Islet precursor cell (in vitro differentiated cells): ENCODE measurements at places on chromosomes 13 and 19.

DNA sequence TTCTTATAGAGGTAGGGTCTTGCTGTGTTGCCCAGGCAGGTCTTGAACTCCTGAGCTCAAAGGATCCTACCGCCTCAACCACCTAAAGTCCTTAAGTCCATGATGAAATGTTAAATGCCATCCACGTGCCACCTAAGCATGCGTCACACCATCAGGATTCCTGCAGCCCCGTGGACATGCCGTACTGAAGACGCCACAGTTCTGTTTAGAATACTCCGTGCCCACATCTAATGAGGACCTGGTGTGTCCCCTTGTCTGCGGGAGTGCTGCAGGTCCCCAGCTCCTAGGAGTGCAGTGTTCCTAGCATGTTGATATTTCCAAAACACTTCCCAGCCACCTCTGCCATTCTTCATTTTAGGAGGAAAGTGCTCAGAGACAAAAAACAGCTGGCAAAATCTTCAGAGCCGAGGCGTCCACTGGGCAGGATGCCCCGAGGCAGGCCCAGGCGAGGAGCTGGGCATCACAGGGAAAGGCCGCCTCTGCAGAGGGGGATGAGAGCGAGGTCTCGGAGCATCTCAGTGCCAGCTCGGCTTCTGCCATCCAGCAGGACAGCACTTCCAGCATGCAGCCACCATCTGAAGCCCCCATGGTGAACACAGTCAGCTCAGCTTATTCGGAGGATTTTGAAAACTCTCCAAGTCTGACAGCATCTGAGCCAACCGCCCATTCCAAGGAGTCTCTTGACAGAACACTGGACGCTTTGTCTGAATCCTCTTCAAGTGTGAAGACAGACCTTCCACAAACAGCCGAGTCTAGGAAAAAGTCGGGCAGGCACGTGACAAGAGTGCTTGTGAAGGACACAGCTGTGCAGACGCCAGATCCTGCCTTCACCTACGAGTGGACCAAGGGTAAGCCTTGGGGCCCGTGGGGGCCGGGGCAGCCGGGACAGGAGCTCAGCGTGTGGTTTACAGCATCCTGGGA, 13.2 kb downstream of the C19orf44 start:
- no peak for DNase-seq

GRCh38 chr13:104181526-104182231, 1115.5 kb upstream of the SLC10A2 start:
- DNase-seq: no peak

DNA sequence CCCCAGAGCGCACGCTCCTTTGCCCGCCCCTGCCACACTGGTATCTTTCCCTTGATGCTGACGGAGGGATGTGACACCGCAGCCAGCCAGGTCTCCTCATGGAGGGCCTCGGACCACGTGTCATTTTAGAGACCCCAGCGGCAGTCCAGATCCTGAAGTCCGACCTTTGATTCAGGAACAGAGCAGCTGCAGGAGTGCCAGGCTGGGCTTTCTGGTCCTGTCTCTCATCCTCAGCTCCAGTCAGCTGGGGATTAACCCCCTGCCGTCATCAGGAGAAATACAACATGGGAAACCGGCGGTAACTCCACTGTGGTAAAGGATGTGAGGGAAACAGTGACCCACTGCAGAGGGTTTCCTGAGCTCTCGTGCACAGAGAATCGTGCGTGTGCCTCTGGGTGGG, 140.6 kb downstream of the SIPA1L3 start:
- DNase-seq: no peak

DNA sequence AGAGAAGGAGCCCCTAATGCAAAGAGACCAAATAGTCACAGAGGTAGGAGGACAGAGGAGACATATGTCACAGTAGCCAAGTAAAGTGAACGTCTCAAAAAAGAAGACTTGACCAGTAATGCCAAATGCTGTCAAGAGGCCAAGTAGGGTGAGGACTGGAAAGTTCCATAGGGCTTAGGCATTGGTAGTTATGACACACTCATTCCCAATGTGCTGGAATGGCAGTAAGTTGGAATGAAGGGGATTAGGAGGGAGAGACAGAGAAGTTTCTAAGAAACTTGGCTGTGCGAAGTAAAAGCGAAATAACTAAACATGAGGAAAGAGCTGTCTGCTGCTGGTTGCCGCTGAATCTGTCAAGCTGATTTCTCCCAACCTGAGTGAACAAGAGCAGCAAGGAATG, 14.9 kb upstream of the FRY start:
- no peak for DNase-seq

GRCh38 chr19:38385057-38385803, 2.6 kb downstream of the GGN start:
- no peak for DNase-seq

GRCh38 chr13:20129076-20129475, 31.8 kb downstream of the GJA3 start:
- DNase-seq: peak; percentile 32

DNA sequence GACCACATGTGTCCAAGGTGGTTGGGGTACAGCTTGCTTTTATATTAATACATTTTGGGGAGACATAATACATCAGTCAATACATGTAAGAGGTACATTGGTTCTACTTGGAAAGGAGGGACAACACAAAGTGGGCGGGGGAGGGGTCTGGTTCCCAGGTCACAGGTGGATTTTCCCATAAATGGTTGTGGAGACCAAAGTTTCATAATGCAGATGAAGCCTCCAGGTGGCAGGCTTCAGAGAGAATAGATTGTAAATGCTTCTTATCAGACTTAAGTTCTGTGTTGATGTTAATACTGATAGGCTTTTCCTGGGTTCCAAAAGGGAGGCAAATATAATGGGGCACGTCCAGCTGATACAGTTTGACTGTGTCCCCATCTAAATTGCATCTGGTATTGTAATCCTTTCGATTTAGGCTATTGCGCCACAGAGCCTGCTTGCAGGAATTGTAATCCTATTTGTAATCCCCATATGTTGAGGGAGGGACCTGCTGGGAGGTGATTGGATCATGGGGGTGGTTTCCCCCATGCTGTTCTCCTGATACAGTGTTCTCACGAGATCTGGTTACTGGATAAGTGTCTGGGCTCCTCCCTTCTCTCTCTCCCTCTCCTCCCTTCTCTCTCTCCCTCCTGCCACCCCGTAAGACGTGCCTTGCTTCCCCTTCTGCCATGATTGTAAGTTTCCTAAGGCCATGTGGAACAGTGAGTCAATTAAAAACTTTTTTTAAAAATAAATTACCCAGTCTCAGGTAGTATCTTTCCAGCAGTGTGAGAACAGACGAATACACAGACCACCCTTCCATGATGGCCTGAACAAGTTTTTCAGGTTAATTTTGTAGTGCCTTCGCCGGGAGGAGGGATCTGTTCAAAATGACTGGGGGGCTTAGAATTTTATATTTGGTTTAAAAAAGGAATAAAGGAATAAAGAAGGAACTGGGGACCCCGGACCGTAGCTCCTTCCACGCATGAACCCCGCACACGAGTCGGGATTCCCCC, 44.9 kb downstream of the ZNF823 start:
- DNase-seq: no peak

- peak; percentile 77 for DNase-seq
Measured at GRCh38 chr13:35857769-35858168, 273.4 kb downstream of the DCLK1 start.

DNA sequence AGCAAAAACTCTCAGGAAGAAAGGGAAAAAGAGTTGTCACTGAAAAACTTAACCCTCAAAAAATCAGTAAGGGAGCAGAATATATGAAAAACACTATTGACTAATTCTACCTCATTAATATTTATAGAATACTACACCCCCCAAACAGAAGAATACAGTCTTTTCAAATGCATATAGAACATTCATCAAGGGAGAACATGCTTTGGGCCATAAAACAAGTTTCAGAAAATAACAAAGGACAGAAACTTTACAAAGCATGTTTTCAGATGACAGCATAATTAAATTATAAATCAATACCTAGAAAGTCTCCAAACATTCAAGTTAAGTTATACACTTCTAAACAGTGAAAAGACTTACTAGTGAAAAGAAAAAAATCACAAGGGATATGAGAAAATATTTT, 30.5 kb downstream of the SOHLH2 start:
- DNase-seq: no peak

DNA sequence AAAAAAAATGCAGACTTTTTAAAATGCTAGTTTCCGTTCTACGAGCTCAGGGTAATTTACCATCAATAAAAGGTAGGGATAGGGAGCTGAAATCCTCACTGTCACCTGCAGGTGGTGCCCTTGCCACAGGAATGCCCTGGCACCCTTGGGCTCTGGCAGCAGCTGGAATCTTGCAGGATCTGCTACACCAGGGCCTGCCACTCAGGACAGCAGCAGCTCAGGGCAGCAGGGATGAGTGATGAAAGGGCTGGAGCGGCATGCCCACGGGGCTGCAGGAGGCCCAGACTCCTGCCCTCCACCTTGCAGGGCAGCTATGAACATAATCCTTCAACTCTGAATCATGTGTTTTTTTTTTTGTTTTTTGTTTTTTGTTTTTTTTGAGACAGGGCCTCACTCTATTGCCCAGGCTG, 54.0 kb downstream of the GNG7 start:
- DNase-seq: peak; percentile 83

GRCh38 chr13:75359266-75359665, 122.7 kb downstream of the TBC1D4 start:
- no peak for DNase-seq

- peak; percentile 86 for DNase-seq
Measured at GRCh38 chr13:98252931-98253470, 75.9 kb upstream of the RNF113B start.

DNA sequence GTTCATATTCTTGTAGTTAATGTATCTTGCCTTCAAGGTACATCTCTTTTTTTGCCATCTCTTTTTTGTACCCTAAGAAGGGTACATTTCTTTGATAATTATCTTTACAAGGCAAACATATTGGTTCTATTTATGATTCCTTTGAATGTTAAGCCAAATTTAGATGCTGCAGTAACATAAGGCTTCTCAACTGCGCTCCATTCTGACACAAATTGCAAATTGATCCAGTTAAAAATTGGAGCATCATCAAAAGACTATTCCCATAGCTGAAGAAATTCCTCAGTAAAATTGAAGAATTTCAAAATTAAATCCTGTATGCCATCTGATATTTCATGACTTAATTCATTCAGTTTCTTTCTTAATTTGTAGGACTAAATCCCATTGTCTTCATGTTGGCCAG, 2.7 kb upstream of the ZNF780A start:
- no peak for DNase-seq

GRCh38 chr19:50837300-50837699, 3.9 kb upstream of the KLK15 start:
- DNase-seq: no peak

GRCh38 chr19:14615623-14616022, 32.7 kb downstream of the CLEC17A start:
- DNase-seq: no peak
